ENCODE measurements at places on chromosomes 5 and 9.
A peak's percentile ranks its signal among the peaks of the same experiment; 100 is the strongest.

DNA sequence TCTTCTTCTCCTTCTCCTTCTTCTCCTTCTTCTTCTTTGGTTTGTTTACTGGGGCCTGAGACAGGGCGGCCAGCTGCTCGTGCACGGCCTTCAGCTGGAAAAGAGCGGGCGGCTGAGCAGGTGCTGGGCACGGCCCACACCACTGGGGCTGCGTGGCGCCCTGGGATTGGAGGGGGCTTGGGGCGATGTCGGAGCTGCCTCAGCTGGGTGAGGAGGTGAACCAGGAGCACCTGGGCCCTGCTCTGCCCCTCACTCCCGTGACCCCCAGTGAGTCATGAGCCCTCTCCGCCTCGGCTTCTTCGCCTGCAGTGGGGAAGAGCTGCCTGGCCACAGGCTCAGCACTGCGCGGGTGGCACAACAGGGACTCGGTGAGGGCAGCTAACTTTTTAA lies 14.9 kb downstream of the BRD3OS start:
- DNase-seq: no peak

GRCh38 chr5:61263072-61263471 lies 69.0 kb upstream of the ZSWIM6 start:
- DNase-seq: no peak

DNA sequence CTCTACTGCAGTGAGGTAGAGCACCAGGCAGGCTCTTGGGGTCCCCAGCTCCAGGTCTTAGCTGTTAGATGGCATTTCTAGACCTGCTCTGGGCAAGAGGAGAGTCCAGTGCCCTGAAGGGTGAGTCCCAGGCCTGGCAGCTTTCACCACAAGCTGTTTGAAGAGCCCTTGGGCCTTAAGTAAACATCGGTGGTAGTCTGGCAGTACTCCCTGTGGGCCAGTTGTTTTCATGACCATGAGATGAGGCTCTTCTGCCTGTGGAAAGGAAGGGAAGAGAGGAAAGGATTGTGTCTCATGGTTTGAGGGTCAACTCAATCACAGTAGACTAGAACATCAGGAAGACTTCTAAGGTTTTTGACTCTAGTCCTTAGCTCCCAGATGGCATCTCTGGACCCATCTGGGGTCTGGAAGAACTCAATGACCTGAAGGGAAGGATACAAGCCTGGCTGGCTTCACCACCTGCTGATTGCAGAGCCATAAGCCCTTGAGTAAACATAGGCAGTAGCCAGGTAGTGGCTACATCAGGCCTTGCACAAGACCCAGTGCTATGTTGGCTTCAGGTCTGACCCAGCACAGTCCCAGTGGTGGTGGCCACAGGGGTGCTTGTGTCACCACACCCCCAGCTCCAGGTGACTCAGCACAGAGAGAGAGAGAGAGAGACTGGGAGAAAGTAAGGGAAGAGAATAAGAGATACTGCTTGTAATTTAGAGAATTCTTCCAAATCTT lies 114.3 kb upstream of the PCSK5 start:
- DNase-seq: no peak

GRCh38 chr9:12956261-12956660 lies 181.4 kb downstream of the LURAP1L start:
- no peak for DNase-seq

- no peak for DNase-seq
Measured at GRCh38 chr5:118139361-118139760, 849.0 kb downstream of the DTWD2 start.

DNA sequence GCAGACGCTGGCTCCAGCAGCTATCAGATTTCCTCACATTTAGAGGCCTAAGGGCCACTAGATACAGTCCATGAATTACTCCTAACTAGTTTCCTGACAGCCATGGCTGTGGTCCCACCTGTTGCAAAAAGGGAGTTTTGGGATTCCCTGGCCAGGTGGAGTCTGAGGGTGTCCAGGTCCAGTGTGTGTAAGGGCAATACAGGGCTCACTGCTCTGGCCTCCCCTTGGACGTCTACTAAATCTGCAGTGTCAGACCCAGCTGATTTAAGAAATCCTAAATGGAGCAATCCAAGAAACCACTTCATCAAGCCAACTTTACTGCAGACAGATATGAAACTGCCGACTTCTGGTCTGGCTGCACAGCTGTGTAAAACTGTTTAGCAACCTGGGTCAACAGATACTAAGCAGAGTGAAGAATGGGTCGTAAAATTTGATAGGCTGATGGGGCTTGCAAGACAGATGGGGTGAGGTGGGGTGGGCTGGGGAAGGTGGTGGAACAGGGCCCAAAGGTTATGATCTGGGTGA lies 116.4 kb downstream of the GADD45G start:
- DNase-seq: peak; percentile 76

- no peak for DNase-seq
Measured at GRCh38 chr5:89756955-89757354, 652.6 kb downstream of the CETN3 start.
